ENCODE measurements at places on chromosomes 3 and 15.
A peak's percentile ranks its signal among the peaks of the same experiment; 100 is the strongest.

GRCh38 chr15:38508647-38509046 is 54.7 kb downstream of the FAM98B start:
- DNase-seq, result no peak

DNA sequence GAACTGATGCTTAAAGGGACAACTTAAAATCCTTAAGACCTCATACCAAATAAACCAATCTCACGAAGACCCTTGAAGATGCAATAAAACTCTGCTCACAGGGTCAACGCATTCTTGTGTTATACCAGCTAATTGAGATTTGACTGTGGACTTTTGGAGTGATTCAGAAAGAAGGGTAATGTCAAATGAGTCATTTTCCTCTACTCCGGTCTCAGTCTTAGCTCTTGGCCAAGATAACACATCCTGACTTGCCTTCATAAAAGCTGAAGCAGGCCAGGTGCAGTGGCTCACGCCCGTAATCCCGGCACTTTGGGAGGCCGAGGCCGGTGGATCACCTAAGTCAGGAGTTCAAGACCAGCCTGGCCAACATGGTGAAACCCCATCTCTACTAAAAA is 3.8 kb downstream of the PKM start:
- peak; percentile 58 for DNase-seq

DNA sequence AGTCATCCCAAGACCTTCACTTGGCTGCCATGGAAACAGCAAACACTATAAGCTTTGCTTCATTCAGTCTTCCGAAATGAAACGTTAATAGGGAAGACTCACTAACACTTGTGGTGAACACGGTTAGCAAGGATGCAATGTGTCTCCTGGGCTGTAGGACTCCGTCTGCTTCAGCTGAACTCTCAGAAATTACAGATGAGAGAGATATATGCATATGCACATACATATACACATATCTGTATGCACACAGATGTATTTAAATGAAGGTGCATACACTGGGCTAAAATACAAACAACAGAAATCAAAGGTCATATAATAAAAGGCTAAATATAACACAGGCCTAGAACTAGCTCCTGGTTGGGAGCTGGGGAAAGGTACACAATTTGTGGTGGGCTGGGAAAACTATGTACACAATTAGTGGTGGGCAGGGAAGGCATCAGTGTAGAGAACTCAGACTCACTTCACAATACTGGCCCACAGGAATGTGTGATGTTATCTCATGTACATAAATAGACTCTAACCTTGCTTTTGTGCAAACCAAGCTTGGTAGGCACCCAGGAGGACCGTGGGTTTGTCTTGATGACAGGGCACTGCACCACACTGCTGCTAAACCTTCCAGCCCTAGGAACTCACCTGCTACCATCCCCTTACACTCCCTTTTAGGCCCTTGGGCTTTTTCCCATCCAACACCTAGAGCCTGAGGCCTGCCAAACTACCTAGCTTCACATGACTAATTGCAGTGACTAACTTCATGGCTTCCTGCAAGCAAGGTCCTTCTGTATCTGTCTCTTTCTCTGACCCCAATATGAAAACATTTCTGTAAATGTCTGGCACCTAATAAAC is 873.1 kb downstream of the NSUN3 start:
- no peak for DNase-seq

- no peak for DNase-seq
Observed at GRCh38 chr3:34882764-34883163, 756.6 kb upstream of the ARPP21 start.

GRCh38 chr3:18308096-18308650 is 117.0 kb downstream of the SATB1 start:
- no peak for DNase-seq

DNA sequence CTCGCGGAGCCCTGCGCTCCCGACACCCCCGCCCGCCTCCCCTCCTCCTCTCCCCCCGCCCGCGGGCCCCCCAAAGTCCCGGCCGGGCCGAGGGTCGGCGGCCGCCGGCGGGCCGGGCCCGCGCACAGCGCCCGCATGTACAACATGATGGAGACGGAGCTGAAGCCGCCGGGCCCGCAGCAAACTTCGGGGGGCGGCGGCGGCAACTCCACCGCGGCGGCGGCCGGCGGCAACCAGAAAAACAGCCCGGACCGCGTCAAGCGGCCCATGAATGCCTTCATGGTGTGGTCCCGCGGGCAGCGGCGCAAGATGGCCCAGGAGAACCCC is 464 bp downstream of the SOX2 start:
- DNase-seq, result no peak

GRCh38 chr3:9803494-9803893 is 6.6 kb upstream of the TTLL3 start:
- DNase-seq, result no peak

DNA sequence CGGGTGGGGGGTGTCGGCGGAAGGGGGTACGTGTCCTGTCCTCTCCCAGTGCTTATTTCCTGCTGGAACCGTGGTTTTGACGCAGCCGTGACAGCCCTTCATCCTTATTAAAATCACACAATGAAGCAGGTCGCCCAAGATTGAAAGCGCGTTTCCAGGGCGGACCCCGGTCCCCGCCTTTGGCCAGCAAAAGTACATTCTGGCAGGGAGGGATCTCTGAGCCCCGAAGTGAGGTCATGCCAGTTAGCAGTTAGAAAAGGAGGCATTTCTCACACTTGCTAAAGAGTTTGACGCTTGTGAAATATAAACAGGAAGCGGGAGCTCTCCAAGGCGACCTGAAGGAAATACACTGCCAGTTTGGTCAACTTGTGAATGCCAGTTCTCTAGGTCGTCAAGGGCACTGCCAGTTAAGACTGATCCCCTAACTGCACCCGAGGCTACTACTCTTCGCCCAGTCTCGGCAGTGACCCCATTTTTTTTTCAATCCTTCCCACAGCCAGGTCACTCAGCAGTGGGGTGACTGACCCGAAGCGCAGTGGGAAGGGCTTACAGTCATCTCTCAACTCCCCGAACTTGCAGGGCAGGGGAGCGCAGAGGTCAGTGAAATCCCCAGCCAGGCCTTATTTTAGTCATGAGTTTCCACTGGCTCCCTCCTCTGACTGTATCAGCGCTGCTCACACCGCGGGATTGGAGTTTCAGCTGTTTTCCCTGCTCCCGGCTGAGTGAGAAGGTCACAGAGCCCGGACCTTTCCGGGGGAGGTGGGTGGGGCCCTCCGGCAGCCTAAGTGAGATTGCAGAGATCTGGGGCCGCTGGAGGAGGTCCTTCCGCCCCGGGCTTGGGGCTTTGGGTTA is 2.0 kb upstream of the BHLHE40 start:
- DNase-seq, result peak; percentile 80

GRCh38 chr3:46876313-46877300 is 914 bp upstream of the PTH1R start:
- no peak for DNase-seq

DNA sequence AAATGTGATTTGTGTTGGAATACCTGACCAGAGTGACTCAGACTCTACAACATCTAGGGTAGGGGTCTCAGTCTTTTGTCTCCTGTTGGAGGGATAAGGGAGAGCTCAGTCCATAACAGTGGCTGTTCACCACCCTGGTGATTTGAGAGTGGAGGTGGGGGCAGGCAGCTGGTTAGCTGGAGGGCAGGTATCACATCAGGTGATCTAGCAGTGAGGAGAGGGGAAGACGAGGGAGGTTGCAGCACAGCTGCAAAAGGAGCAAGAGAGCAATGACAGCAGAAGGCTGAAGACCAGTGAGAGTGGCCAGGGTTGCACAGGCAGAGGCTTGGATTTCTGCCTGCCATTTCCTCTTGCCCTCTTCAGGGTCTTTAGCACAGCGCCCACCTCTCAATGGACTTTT is 38.4 kb downstream of the PLCL2 start:
- no peak for DNase-seq

GRCh38 chr15:89513284-89513683 is 16.9 kb upstream of the RHCG start:
- DNase-seq, result no peak

DNA sequence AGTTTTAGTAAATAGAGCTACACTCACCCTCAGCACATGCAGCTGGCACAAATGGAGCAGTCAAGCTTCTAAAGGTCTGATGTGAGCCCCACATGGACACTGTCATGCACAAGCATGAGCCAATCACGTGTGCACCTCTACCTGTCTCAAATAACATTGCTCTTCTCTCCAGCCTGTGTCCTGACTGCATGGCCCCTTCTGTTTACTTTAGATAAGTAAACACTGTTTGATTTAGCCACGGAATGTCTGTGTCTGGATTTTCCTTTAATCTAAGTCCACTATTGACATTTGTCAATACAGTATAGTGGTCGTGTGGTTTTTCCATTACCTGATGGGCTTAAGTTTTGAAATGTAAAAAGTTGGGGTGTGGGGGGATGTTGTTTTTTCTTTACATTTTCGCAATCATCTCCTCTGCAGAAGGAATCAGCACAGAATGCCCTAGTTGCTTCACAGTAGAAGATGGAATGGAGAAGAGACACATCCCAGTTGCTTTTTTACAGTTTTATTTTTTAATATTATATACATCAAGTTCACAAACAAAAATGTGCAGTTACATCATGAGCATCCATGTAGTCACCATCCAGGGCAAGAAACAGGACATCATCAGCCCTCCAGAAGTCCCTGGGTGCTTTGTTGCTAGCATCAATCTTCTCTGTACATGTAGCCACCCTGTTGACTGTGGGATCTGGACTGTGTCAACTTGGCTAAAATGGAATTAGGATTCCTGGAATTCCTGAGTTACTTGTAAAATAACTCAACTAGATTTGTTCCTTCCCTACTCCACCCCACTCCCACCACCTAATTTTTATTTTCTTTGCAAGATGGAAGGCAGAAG is 146.1 kb downstream of the UACA start:
- DNase-seq, result no peak

DNA sequence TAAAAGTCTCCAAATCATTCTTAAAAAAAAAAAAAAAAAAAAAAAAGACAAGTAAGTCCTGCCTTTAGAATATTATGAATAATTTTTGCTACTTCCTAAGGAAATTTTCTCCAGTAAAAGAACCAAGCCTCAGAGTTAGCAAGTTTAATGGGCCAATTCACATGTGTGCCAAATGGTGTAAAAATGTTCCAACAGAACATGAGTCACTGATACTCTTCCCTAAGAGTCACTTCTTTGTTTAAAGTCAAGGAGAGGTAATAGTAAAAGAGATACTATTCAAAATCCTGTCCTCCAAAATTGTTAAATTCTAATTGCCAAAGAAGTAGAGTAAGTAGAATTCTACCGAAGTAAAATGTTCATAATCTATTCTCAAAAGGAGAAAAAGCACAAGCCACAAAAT is 17.7 kb upstream of the CPA3 start:
- DNase-seq, result no peak

DNA sequence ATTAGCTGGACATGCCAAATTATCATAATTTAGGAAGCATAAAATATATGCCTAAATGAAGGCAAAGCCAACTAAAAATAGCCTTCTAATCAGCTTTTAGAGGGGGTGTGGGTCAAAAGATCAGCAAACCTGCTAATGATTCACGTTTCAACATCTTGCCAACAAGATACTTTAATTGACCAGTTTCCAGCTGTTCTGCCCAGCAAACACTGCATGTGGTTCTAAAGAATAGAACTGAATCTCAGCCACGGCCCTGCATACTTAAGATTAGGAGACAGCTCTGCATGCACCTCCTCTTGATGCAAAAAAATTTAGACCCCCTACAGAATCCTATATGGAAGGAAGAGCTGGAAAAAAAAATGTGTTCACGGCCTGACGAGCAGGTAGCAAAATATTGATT is 500.5 kb downstream of the TBL1XR1 start:
- no peak for DNase-seq

DNA sequence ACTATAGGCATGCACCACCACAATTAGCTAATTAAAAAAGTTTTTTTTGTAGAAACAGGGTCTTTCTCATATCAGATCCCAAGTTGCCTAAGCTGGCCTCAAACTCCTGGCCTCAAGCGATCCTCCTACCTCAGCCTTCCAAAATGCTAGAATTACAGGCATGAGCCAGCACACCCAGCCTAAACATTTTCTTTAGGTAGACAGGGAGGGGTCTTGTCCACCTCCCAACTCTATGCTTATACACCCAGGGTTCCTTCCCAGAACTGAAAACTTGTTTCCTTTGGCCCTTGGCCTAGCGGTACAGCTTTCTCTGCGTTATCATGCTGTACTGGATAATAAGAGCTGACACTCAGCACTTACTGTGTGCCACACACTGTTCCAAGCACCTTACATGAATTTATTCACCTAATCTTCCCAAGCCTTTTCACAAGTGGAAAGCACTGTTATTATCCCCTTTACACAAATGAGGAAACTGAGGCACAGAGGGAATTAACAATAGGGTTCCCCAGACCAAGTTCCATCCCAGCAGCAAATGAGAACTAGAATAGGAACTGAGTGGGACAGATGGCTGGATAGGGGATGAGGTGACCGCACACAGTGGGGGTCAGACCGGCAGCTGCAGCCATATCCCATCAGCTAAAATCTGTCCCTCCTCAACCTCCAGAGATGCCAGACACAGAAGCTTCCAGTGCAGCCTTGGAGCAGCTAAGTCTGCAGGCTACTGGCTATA is 150.8 kb downstream of the MEGF11 start:
- no peak for DNase-seq

- DNase-seq, result no peak
Observed at GRCh38 chr3:4988983-4989834, 10.0 kb downstream of the BHLHE40 start.

- DNase-seq, result no peak
Observed at GRCh38 chr3:138465925-138466324, 31.5 kb downstream of the ESYT3 start.

DNA sequence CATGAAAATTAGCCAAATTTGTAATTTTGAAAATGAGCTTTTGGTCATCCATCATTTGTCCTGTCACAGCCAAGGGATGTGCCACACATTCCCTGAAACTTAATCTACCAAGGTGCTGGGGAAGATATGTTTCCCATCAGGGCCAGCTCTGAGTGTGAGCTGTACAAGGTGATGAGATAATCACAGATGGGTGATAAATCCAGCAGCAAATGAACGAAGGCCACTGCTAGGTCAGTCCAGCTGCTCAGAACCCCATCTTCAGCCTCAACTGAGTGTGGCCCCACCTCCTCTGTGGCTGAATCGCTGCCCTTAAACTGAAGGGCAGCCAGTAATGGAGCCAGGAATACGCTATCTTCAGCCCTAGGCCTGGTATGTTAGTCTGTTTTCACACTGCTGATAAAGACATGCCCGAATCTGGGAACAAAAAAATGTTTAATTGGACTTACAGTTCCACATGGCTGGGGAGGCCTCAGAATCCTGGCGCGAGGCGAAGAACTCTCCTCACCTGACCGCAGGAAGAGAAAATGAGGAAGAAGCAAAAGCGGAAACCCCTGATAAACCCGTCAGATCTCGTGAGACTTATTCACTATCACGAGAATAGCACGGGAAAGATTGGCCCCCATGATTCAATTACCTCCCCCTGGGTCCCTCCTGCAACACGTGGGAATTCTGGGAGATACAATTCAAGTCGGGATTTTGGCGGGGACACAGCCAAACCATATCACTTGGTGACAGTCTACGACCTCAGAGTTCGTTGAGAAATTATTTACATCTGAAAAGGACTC is 553.0 kb downstream of the NTRK3 start:
- DNase-seq, result no peak

GRCh38 chr3:35929158-35929557 is 289.8 kb downstream of the ARPP21 start:
- no peak for DNase-seq

DNA sequence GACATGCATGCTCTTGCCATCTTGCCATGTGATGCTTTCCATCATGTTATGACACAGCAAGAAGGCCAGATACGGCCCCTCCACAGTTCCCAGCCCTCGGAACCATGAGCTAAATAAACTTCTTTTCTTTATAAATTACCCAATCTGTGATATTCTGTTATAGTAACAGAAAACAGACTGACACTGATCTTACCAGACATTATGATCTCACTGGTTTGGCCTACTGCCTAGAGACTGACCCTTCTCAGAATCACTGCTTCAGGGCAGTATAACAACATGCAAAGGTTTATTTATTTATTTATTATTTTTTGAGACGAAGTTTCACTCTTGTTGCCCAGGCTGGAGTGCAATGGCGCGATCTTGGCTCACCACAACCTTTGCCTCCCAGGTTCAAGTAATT is 14.0 kb downstream of the ZNF619 start:
- DNase-seq, result no peak
